ENCODE measurements at places on chromosomes 12 and 14. TPM values are rescaled to one million over a fixed set of nuclear protein-coding genes. Genes with fewer than 3 reads are reported as not detected.

GRCh38 chr12:39617887-39618286, 1.7 kb downstream of the ABCD2 start:
- no peak for DNase-seq

GRCh38 chr14:100045642-100046344, 19.4 kb upstream of the EVL start:
- DNase-seq = no peak

DNA sequence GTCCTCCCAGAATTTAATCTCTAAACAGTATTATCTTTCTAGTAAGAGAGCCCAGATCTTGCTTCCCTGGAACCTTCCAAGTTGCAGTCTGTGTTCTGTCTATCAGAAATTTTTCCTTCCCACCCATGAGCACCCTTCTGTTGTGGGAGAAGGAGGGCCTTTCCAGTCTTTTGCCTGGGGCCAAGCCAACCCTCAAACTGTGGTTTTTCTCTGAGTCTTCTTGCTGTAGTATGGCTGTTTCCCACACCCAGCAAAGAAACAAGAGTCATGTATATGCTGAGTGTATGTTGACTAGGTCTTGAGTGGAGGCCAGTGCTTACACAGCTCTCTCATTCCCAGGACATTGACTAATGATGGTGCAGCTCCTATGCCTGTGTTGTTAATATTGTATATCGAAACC, 104.5 kb downstream of the TGFB3 start:
- peak; percentile 98 for DNase-seq

GRCh38 chr12:47207340-47207717, 127.6 kb upstream of the AMIGO2 start:
- no peak for DNase-seq

The VWF gene
- total RNA-seq = 0.26 TPM

The CLEC1A gene
- total RNA-seq = not detected

The KRT3 gene
- total RNA-seq = not detected

The KLRF1 gene
- not detected for total RNA-seq

GRCh38 chr14:104446611-104447010, 133.0 kb upstream of the C14orf180 start:
- no peak for DNase-seq

DNA sequence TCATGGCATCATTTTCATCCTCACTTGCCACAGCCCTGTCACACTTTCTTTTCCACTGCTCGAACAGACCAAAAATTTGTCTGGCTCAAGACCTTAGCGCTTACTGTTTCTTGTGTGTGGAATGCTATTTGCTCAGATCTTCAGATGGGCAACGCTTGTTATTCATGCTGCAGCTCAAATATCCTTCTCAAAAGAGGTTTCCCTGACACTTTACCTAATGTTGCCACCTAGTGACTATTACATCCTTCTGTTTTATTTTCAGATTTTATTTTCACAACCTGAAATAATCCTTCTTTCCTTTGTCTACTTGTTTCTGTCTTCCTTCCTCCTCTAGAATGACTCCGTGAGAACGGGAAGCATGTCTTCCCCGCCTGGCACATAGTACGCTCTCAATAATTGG, 5.6 kb downstream of the FBXO33 start:
- DNase-seq = peak; percentile 58

The TMEM229B gene
- 0.77 TPM for total RNA-seq

GRCh38 chr12:112288638-112289037, 93.6 kb downstream of the HECTD4 start:
- DNase-seq = no peak

DNA sequence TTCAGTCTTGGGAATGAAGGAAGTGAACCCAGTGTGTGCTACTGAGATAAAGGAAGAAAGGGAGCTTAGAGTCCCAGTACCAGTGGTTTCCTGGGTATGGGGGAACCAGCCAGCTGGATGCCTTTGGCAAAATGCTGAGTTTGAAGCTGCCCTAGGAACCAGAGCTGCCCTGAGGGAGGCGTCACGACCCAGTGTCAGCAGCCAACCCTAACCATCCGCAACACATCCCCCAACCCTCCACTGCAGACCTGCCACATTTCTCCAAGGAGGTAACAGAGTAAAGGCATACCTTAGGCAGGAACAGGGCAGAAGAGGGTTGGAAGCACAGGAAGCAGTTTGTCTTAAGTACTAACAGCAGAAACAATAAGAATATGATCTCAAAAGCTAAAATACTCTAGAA, 28.6 kb downstream of the PRDM4 start:
- no peak for DNase-seq

DNA sequence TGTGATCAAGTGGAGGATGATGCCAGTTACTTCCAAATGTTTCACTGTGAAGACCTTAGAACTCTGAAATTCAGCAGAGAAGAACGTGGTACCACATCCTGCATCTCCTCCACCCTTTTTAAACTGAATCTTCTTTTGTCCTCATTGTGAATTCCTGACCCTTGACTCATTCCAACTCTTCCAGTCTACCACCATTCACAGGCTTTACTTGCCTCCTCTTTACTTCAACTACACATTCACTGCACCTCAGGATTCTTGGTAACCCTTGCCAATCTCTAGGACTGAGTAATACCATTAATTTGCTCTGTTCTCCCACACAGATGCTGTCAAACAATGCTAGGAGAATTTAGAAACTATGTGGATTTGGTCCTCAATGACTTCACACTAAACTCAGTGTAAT, 37.3 kb downstream of the PPP1R12A start:
- DNase-seq = peak; percentile 100

GRCh38 chr14:100885196-100885595, 18.3 kb downstream of the RTL1 start:
- no peak for DNase-seq

GRCh38 chr12:16348435-16349130, 1.1 kb downstream of the MGST1 start:
- peak; percentile 49 for DNase-seq

GRCh38 chr12:111458546-111459172, 52.9 kb downstream of the SH2B3 start:
- DNase-seq = no peak

The PTHLH gene
- 0.26 TPM for total RNA-seq

DNA sequence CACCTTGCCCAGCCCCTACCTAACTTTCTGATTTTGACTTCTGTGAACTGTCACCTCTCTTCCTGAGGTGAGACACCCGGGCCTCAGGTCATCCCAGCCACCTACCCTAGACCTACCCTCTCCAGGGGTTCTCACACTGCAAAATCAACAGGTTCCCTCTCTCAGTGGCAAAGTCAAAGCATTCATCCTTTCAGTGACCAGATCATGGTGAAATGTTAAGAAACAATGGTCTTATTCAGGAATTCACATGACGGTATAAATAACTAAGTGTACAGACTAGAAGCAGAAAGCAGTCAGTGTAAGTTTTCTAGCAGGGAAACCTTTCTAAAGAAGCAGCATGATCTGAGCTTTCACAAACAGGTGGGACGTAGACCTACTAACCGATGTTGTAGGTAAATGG, 133.4 kb downstream of the TMTC1 start:
- DNase-seq = no peak

DNA sequence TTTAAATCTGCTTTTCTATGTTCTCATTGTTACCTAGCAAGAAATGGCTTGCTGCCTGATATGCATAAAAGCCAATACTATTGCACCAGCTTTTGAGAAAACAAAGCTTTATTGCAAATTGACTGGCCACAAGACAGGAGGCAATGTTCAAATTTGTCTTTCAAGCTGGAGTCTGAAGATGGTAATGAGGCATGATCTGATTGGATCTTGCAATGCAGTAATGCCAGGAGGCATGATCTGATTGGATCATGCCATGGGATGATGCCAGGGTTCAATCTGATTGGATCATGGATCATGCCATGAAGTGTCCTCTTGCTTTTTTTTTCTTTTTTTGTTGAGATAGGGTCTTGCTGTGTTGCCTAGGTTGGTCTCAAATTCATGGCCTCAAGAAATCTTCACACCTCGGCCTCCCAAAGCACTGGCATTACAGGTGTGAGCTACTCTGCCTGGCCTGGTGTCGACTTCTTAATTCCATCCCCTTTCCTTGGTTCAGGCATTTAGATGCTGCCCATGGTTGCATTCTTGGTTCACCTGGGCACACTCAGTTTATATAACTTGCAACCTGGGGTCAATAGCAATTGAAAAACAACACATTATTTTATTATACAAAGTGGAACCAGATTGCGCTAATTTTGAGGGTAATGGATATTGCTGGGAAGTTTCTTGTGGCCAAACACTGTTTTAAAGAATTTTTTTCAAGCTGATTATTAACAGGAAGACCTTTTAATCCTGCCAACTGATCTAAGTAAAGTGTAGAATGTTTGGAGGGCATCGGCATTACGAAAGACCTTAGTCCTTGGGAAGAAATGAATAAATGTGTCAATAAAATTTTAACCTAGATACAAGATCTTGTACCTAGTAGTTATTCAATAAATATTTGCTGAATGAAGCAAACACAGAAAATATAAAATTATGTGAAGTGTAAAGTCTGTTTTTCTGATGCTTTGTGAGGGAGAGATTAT, 38.8 kb downstream of the HSD17B6 start:
- DNase-seq = no peak

- DNase-seq = no peak
Measured at GRCh38 chr12:66852091-66852490, 173.2 kb upstream of the GRIP1 start.

The MGAT4C gene
- total RNA-seq = under 0.01 TPM

- DNase-seq = peak; percentile 8
Measured at GRCh38 chr12:503111-503761, 43.5 kb downstream of the B4GALNT3 start.

- no peak for DNase-seq
Measured at GRCh38 chr14:71613168-71613567, 319.1 kb upstream of the RGS6 start.

DNA sequence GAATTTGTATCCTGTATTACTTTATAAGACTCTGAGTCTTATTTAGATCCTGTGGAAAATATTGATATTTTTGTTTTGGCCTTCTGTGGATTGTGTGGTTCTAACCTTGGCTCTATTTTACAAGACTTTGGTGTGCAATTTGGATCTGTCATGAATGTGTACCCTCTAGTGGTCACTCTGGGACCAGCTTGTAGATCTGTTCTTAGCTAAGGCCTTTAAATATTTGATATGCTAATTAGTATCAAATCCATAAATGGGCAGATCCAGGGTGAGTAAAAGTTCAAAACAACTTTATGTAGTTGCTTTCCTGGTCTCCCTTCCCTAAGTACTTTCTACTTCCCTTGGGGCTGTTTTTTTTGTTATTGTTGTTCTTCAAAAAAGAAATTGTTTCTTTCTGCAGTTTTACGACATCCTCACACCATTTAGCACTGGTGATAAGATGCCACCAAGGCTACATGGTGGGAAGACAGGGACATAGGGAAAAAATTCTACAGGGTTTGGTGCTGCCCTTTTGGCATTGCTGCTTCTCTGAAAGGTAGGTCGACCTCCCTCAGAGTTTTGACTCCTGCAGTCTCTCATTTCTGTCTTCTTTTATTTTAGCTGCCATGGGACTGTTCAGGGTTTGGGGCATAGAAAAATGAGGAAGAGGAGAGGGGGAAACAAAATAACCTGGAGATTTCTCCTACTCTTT, 238.5 kb downstream of the GPHN start:
- peak; percentile 63 for DNase-seq

- DNase-seq = no peak
Measured at GRCh38 chr14:34857689-34858449, 17.3 kb downstream of the BAZ1A start.
